Esophagus squamous epithelium (tissue), 5 donors: ENCODE measurements at places on chromosomes 4 and X.

DNA sequence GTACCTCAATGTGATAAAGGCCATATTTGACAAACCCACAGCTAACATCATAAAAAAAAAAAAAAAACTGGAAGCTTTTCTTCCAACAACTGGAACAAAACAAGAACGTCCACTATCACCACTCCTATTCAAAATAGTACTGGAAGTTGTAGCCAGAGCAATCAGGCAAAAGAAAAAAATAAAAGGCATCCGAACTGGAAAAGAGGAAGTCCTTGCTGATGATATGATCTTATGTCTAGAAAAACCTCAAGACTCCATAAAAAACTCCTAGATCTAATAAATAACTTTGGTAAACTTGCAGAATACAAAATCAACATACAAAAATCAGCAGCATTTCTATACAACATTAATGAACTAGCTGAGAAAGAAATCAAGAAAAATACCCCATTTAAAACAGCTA is 134.3 kb downstream of the TEX11 start:
- H3K36me3 ChIP-seq = no peaks in the 10 kb centered on the region
- no peak for DNase-seq
- H3K4me3 ChIP-seq = no peak overlapping the region
- no peaks in the 10 kb centered on the region for H3K4me1 ChIP-seq
- no peaks in the 10 kb centered on the region for H3K27me3 ChIP-seq

DNA sequence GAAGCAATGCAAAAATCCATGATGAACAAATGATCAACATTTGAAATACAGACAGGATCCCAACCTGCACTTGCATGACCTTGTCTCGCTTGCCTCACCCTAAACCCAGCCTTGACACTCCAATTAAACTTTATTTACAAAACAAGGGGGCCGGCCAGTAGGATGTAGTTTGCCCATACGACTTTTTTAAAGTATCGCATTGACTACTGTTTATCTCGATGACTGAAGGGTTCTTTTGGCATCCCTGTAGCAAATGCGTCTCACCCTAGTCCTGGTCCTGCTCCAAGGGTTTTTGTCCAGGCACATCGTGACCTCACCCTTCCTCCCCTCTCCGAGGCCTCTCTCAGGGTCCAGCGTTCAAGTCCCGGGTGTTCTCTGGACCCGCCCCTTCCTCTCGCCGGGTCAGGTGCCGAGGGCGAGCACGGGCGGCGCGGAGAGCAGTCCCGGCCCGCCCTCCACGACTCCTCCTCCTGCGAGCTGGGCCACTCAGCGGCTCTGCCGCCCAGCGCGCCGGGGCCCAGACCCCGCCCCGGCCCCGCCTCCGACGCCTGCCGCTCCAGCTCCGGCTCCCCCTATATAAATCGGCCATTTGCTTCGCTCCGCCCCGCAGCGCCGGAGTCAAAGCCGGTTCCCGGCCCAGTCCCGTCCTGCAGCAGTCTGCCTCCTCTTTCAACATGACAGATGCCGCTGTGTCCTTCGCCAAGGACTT is at the start of gene SLC25A5:
TSS of gene SLC25A5 (plus strand) at position 603 of the 709 bp plus-strand sequence. CDS start at position 675, 72 bp downstream.
- H3K4me1 ChIP-seq = no peaks in the 10 kb centered on the region
- peak; percentile 21 for DNase-seq
- peak within 1 kb of the TSS; percentile 97 for H3K27ac ChIP-seq
- H3K36me3 ChIP-seq = no peaks in the 10 kb centered on the region

DNA sequence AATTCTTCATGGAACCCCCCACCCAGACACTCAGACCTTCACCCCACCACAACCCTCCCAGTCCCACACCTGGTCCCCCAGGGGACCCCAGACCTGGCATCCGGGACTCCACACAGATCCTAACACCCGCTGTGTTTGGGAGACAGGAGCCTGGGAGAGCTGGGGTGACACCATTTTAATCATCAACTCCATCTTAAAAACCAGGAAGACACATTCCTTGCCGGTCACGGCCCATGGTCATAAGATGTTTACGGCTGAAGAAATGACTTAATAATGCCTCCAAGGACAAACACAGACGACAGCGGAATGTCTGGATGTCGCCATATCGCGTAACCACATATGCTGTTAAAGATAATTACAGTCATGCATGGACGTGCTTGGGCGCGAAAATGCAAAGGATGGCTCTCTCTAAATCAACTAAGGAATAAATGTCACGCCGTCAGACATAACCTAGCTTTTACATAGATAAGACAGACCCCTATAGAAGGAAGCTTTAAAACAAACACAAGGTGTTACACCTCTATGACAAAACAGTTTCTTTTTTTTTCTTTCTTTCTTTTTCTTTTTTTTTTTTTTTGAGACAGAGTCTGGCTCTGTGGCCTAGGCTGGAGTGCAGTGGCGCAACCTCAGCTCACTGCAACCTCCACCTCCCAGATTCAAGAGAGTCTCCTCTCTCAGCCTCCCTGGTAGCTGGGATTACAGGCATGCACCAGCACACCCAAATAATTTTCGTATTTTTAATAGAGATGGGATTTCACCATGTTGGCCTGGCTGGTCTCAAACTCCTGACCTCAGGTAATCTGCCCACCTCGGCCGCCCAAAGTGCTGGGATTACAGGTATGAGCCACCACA is 2.1 kb upstream of the DHRSX start:
- H3K36me3 ChIP-seq = no peaks in the 10 kb centered on the region
- H3K4me1 ChIP-seq = peaks cover 32% of the 10 kb centered on the region
- DNase-seq = no peak

- no peak for DNase-seq
- no peak overlapping the region for H3K4me3 ChIP-seq
- H3K36me3 ChIP-seq = no peaks in the 10 kb centered on the region
- H3K27ac ChIP-seq = no peak overlapping the region
Observed at GRCh38 chrX:42739741-42740140, 38.2 kb downstream of the PPP1R2C start.

- H3K27ac ChIP-seq = no peak overlapping the region
- H3K4me1 ChIP-seq = no peaks in the 10 kb centered on the region
- no peaks in the 10 kb centered on the region for H3K27me3 ChIP-seq
- H3K36me3 ChIP-seq = no peaks in the 10 kb centered on the region
- no peak overlapping the region for H3K4me3 ChIP-seq
Observed at GRCh38 chr4:163901319-163901718, 406.8 kb downstream of the TMA16 start.

DNA sequence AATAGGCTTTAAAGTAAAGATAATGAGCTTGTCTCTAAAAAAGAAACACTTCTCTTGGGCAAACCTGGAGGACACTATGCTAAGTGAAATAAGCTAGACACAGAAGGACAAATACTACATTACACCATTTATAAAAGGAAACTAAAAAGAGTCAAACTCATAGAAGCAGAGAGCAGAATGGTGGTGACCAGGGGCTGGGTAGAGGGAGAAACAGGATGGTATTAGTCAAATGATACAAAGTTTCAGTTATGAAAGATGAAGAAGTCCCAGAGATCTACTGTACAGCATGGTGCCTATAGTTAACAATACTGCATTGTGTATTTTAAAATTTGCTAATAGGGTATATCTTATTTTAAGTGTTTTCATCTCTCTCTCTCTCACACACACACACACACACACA is 28.5 kb downstream of the ACSL4 start:
- H3K27ac ChIP-seq = no peak overlapping the region
- H3K36me3 ChIP-seq = no peaks in the 10 kb centered on the region
- no peak for DNase-seq
- H3K4me3 ChIP-seq = no peak overlapping the region
- peaks cover 14% of the 10 kb centered on the region for H3K4me1 ChIP-seq

DNA sequence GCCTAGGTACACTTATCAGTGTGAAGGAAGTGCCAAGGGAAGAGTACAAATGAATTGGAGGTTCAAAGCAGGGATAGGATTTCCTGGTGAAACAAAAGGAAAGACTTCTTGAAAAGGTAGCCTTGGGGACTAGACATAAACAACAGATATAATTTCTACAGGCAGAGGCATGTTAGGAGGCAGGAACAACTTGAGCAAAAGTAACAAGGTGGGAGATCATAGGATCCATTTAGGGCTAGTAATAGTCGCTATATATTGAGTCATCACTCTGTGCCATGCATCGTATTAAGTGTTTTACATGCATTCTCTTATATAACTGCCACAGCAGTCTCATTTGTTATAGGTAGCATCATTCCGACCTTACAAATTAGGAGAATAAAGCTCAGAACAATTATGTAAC is 98.3 kb upstream of the EOLA2 start:
- no peak overlapping the region for H3K27ac ChIP-seq
- no peaks in the 10 kb centered on the region for H3K27me3 ChIP-seq
- H3K36me3 ChIP-seq = no peaks in the 10 kb centered on the region
- peaks cover 2% of the 10 kb centered on the region for H3K4me1 ChIP-seq
- H3K4me3 ChIP-seq = no peak overlapping the region

- H3K4me1 ChIP-seq = no peaks in the 10 kb centered on the region
- no peak overlapping the region for H3K27ac ChIP-seq
- H3K36me3 ChIP-seq = no peaks in the 10 kb centered on the region
- no peak for DNase-seq
- no peak overlapping the region for H3K4me3 ChIP-seq
- no peaks in the 10 kb centered on the region for H3K27me3 ChIP-seq
Observed at GRCh38 chr4:134753390-134753789, 551.8 kb upstream of the PABPC4L start.

DNA sequence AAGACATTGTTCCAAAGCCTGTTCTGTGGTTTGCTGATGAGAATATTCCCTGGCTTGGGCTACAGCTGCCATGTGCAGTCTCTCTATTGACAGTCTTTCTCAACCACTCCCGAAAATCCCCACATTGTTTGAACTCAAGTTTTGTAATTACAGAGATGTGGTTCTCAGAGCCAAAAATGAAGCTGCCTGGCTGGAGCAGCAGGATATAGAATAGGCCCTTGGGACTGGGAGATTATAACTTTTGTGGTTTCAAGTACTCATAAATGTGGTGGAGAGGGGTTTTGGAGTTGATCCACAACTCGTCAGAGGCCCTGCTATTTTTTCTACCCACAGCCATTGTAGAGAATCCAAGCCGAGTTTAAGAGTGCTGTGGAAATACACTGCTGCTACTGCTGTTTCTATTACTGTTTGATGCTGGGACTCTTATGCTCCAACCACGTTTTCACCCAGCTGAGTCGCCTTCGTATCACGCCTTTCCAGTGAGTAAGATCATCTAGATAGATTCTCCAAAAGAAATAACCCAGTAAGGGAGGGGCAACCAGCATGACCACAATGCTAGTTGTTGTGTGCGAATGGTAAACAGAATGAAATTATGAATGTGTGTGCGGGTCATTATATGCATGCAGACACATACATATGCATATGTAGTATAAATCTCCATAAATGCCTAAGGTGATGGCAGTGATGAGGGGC is 57.1 kb upstream of the ATXN3L start:
- no peaks in the 10 kb centered on the region for H3K36me3 ChIP-seq
- H3K27me3 ChIP-seq = no peaks in the 10 kb centered on the region
- no peak for DNase-seq
- H3K4me1 ChIP-seq = peaks cover 7% of the 10 kb centered on the region
- H3K4me3 ChIP-seq = no peak overlapping the region
- peak overlapping the region; percentile 58 for H3K27ac ChIP-seq

DNA sequence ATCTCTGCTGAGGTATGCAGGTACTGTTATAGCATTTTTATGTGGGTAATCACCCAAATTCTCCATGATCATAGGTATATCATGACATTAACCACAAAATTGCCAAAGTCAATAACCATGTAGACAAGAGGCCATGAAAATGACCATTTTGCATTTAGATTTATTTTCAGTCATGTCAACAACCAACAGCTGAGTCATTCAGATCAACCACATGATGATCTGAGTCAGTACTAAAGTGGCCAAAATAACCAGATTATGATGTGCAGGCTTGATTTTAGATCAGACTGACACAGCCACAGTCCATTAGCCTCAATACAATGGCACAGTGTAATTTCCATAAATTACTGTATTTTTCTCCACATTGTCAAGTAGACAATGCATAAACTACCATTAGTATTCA is 240.5 kb downstream of the GRIA3 start:
- no peaks in the 10 kb centered on the region for H3K36me3 ChIP-seq
- H3K27ac ChIP-seq = no peak overlapping the region
- H3K4me3 ChIP-seq = no peak overlapping the region
- H3K4me1 ChIP-seq = no peaks in the 10 kb centered on the region
- H3K27me3 ChIP-seq = no peaks in the 10 kb centered on the region
- DNase-seq = no peak

DNA sequence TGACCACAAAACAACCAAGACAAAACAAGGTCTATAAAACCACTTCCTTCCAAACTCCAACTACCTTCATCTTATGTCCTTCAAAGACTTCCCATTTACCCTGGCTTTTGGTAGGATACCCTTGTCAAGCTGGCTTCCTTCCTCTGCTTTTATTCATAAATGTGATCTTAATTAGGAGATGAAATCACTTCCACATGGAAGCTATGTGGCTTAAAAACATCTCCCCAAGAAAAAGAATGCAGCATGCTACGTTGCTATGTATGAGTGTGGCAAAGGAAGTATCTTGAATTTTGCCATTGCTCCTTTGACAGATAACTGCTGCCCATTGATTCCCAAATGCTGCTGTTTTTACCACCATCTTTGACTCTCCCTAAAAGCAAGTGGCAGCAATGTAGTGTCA is 46.4 kb upstream of the VEGFD start:
- no peak overlapping the region for H3K27ac ChIP-seq
- H3K27me3 ChIP-seq = no peaks in the 10 kb centered on the region
- H3K4me1 ChIP-seq = no peaks in the 10 kb centered on the region
- H3K36me3 ChIP-seq = no peaks in the 10 kb centered on the region
- no peak overlapping the region for H3K4me3 ChIP-seq
- DNase-seq = no peak

DNA sequence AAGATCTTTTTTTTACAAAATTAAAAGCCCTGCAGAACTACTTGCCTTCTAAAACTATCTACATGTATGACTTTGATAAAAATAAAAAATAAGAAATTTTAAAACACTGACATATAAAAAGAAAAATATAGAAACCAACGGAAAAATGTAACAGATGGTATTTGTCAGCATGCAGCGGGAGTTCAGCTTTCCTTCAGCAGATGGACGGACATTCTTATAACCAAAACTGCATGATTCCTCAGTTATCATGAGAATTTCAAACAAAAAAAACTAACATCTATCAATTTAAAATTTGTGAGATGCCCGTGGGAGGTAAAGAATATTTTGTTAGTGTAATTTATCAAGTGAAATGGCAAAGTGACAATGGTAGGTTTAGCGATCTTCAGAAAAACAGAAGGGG is 23.2 kb downstream of the RWDD4 start:
- no peaks in the 10 kb centered on the region for H3K27me3 ChIP-seq
- H3K27ac ChIP-seq = no peak overlapping the region
- DNase-seq = no peak
- no peaks in the 10 kb centered on the region for H3K36me3 ChIP-seq
- no peaks in the 10 kb centered on the region for H3K4me1 ChIP-seq

- no peaks in the 10 kb centered on the region for H3K27me3 ChIP-seq
- no peak overlapping the region for H3K27ac ChIP-seq
- H3K4me1 ChIP-seq = no peaks in the 10 kb centered on the region
- no peaks in the 10 kb centered on the region for H3K36me3 ChIP-seq
- no peak overlapping the region for H3K4me3 ChIP-seq
Observed at GRCh38 chr4:147578051-147578476, 39.1 kb upstream of the TMEM184C start.

GRCh38 chrX:153631907-153632594 is 15.0 kb upstream of the DUSP9 start:
- H3K27ac ChIP-seq = no peak overlapping the region
- no peaks in the 10 kb centered on the region for H3K36me3 ChIP-seq
- no peak overlapping the region for H3K4me3 ChIP-seq
- DNase-seq = no peak

- H3K27ac ChIP-seq = no peak overlapping the region
- peaks cover under 1% of the 10 kb centered on the region for H3K4me1 ChIP-seq
- H3K27me3 ChIP-seq = no peaks in the 10 kb centered on the region
- no peak for DNase-seq
- H3K36me3 ChIP-seq = no peaks in the 10 kb centered on the region
- H3K4me3 ChIP-seq = no peak overlapping the region
Observed at GRCh38 chr4:147345662-147346061, 135.2 kb upstream of the EDNRA start.

- no peaks in the 10 kb centered on the region for H3K36me3 ChIP-seq
- H3K27ac ChIP-seq = no peak overlapping the region
- no peak overlapping the region for H3K4me3 ChIP-seq
- peaks cover 8% of the 10 kb centered on the region for H3K4me1 ChIP-seq
- DNase-seq = no peak
Observed at GRCh38 chrX:24167719-24168472, 18.4 kb downstream of the ZFX start.
